HT1080 (cell line): ENCODE measurements at places on chromosomes 5 and 9. TPM values are rescaled to one million over a fixed set of nuclear protein-coding genes. Genes with fewer than 3 reads are reported as not detected.
A peak's percentile ranks its signal among the peaks of the same experiment; 100 is the strongest.

DNA sequence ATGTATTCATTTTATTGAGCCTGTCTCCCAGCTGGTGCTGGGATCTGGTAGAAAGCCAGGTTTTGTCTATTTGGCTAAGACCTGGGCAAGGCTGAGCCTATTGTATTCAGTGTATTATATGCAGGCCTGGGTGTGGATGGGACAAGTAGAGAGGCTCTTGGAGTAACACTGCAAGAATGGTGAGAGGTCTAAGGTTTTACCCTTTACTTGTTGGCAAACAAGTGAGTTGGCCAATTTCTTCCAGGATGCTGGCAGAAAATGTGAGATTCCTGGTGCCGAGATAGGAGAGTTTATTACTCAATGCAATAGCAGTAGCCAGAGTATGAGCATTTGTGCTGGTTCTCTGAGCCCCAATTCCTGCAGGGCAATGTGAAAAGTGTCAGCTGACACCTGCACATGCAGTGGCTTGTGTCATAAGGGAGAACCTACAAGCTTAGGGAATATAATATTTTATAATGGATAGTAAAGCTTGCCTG, 141.7 kb upstream of the PRLR start:
- no peak for DNase-seq

DNA sequence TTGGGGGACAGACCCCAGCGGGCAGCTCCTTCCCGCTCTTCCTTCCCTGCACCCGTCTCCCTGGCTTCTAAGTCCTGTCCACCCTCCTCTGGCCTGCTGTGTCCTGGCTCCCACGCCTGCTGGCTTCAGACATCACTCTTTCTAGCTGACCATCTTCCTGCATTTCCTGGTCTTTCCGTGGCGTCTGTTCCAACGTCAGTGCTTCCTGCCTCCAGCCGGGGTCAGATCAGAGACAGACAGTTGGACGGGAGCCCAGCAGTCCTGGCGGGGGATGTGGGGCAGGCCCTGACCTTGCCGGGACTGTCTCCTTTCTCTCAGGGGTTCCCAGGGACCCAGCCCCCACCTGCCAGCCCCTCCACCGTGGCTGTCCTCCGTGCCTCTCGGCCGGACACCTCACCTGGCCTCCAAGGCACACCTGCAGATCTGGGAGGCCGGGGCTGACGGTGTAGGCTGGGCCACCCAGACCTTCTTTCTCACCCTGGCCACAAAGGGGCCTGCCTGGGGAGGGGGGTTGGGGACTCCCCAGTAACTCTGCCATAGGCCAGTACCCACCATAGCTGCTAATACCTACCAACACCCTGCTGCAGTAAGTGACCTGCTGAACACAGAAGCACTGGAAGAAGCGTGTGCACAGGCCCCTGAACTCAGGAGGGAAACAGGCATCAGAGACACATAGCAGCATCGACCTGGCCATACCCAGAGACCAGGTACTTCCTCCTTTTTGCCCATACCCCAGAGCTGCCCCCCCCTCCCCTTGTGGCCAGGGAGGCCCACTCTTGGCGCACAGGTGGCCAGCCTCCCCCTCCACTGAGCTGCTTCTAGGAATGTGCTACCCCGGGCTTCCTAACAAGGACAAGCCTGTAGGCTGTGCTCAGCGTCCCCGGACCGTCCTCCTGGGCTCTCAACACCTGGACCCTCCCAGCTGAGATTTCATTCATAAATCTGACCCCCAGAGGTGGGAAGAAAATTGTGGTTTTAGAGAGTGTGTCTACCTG, 5.1 kb downstream of the NRARP start:
- no peak for DNase-seq

DNA sequence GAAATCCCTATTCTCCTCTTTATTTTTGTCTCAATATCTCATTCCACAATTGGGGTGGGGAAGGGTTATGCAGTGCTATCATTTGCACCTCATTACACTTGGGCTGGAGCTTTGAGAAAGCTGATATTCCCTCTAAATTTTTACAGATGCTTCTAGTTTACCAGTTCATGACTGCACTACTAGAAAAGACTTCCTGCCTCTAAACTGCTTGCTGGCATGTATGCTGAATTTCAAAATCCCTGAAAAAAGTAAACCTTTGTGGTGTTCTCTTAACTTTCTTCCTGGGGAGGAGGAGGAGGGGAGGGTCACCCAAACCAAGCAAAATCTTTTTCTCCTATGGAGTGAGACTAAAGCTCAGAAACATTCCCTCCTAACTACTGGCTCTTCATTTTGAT, 45.1 kb downstream of the BNC2 start:
- no peak for DNase-seq

Gene COMMD10
- 31.9 and 33.4 TPM in 2 replicates for total RNA-seq

DNA sequence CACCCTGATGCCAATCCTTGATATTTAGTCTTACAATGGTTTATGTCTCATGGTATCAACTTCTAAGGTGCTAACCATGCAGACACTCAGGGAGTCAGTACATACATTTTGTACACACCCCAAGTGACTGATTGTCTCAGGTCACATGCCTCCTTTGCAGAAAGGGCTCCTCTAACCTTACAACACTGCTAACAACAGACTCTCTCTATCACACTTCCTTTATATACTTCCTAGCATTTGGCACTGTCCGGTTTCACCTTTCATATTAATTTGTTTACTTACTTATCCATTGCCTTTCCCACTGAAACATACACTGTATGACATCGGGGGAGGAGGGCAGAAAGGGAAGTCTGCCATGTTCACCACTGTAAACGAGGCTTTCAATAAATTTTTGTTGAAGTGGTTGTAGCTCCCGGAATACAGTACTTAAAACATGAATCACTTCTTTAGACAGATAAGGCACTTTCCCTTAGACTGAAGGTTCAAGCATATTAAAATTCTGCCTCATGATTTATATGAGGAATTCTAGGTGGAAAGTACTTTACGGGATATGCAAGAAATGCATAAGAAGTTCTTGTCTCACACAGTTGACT, 20.6 kb downstream of the EMB start:
- DNase-seq, result no peak

DNA sequence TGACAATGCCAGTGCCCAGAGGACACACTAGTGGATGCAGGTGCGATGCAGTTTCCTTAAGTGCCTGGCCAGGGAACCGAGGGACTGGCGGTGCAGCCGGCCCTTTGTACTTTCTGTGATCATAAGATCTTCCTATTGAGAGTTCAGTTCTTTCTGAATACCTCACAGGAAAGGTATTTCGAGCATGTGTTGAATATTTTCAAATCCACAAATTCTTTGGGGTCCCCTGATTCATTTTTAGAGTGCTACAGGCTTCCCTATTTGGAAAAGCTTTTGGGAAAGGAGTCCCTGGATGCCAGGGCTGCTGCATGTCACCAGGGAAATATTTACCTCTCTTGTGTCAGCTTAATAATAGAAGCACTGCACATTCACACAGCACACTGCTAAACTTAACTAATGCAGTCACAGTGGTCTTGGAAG, 281.5 kb downstream of the GADD45G start:
- DNase-seq, result no peak

GRCh38 chr9:134367791-134368490, 41.7 kb downstream of the RXRA start:
- DNase-seq, result no peak

DNA sequence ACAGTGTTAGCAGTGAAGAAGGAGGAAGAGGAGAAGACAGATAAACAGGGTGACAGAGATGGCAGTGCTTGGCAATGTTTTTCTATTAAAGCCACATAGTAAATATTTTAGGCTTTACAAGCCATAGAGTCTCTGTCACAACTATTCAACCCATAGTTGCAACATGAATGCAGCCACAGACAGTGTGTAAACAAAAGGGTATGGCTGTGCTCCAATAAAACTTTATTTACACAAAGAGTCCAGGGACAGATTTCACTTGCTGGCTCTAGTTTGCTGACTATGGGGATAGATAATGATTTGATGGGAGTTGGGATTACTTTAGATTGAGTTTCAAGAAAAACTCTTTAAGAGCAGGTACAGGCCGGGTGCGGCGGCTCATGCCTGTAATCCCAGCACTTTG, 224.8 kb upstream of the SEMA6A start:
- DNase-seq, result no peak

DNA sequence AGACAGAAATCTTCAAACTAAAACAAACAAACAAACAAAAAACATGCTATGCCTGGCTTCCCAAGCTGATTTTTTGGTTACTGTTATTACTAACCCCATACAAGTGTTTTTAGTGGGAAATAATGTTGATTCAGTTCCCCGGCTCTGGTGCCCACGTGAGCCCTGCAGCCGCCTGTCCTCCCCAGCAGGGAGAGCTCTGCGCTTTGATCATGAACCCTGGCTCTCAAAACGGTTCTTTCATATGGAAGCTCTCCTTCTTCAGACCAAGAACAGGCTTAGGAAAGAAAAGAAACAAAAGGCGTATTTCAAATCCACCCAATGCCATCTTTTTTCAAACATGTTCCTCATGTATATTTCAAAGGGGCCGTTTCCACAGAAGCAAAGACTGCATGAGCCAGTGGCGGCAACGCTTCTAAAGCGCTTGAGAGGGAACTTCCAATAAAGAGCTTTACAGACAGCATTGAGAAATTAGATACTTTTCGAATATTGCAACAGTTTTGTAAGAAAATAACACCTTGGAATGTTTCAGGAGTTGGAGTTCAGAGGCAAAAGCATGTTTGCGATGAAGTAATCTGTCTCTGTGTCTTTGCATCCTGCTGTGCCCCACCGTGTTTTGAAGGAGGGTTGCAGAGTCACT, 74.8 kb downstream of the ICE1 start:
- DNase-seq, result peak; percentile 63

Gene NOTCH1
- total RNA-seq, result 11.4 and 13.7 TPM in 2 replicates

DNA sequence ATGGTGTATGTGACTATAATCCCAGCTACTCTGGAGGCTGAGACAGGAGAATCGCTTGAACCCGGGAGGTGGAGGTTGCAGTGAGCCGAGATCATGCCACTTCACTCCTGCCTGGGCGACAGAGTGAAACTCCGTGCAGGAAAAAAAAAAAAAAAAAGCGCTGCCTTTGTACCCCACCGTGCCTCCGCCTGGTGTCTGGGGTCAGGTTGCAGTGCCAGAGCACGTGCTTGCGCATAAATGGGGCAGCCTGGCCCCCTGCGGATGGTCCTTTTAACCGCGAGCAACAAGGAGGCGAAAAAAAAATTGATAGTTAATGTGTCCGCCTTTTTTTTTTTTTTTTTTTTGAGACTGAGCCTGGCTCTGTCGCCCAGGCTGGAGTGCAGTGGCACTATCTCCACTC, 6.3 kb upstream of the CCNB1 start:
- no peak for DNase-seq

- no peak for DNase-seq
Measured at GRCh38 chr9:126456441-126457174, 130.0 kb downstream of the MVB12B start.

Gene FOXD4L3
- total RNA-seq, result not detected in 2 replicates
